Mesenchymal stem cell (in vitro differentiated cells and primary cell): ENCODE measurements at places on chromosomes 3 and 15.

DNA sequence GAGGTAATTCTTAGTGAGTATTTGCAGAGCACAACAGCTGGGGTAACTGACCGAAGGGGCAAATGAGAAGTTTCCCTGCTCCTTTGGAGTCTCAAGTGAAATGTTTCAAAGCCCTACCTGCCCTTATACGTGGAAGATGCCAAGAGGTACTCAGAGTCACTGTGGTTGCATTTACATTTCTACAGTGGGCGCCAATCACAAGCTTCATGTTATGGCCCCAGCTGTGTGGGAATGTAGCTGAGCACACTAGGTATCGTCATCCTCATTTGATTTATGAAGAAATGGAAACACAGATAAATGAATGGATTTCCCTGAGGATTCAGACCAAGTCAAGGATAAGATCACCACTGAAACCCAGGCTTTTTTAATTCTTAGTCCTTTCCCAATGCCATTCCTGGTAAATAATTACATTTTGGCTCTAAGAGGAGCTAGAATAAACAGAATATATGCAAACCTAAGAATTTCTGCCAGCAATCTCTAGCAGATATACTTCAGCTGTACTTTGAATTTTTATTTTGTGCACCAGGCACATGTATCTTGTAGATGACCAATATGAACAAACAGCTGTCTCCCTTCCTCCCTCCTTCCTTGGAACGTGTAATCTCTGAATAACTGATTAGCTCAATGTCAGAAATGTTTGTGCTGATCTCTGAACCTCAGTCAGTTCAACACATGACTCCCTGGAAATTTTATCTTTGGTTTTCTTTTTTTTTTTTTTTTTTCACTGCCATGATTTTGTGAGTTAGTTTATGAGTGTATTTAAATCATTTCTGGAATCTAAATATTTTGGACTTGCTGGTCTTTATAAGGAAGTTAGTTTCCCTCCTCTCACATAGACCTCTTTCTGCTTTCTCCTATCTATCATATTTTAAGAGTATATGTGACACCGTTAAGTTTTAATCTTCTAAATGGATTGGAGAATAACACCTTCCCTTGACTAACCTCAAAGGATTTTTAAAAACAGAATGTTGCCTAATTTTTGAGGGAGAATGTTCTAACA is 69.2 kb downstream of the MAP2K5 start:
- peak; percentile 19 for DNase-seq

DNA sequence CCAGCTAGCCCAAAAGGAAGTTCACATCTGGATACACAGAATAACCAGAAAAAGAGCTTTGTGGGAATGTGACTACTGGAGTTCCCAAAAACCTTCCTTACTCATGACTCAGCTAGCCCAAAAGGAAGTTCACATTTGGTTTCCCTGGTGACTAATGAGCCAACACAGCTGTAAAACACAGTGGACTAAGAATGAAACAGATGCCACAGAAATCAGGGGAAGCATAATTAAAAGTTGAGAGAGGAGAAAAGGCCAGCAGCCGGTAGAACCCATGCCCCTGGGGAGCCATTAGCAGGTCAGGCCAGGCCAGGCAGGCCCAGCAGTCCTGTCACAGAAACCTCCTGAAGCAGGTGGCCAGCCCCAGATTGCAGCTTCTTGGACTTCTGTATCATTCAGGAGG is 130.3 kb downstream of the GHSR start:
- peak; percentile 96 for DNase-seq

- DNase-seq = peak; percentile 33
These were observed 3.9 kb upstream of the DNASE1L3 start for GRCh38 chr3:58214484-58215316.

DNA sequence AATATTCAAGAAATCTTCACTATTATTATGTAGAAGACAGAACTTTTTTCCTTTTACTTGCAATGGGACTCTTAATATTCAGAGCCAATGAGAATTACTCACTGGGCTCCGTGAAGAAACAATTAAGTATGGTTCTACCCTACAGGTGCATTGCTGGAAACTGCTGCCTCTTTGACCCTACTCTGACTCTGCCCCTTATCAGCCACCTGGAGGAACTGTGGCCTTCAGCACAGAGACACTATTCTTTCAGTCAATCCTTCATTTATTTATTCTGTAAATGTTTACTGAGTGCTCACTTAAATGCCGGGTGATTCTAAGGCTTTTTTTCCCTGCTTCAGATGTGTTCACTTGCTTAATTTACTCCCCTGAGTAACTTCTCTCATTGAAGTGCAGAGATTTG is 163.2 kb downstream of the SYNPR start:
- no peak for DNase-seq

DNA sequence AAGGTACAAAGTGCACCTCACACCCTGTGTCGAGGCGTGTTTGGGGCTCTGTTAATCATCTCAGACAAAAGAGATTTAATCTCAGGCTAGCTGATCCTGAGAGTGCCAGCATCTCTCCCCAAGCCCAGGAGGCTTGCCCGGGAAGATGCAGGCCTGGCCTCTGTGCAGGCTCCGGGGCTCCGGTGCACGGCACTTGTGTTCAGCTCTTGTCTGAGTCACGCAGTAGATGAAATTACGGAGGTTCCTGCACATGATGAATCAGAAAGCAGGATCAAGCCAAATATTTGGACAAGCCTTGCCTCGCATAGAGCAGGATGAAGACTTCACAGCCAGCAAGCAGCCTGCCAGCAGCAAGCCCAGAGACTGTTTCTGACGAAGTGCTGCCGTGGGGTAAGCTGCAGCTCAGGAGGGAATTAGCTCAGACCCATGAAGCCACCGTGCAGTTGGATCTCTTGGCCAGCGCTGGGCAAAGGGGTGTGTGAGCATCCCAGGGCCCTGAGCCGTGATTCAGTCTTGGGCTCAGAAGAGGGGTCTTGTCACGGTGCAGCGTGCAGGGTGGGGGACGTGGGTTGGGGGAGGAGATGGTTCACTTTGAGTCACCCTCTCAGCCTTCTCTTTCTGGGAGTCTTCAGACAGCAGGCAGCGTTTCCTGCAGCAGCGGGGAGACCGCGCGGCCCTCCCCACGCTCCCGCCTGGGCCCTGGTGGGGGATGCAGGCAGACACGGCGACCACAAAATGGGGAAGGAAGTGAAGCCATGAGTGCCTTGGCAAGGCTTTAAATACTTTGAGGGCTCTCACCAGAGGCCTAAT is 89.2 kb upstream of the MEF2A start:
- peak; percentile 96 for DNase-seq

DNA sequence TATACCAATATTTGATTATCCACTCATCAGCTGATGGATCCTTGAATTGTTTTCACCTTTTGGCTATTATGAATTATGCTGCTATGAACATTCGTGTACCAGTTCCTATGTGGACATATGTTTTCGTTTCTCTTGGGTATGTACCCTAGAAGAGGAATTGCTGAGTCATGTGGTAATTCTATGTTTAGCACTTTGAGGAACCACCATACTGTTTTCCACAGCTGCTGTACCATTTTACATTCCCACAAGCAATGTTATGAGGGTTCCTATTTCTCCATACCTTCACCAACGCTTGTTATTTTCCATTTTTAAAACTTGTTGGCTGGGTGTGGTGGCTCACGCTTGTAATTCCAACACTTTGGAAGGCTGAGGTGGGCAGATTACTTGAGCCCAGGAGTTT is 62.9 kb downstream of the RPLP1 start:
- DNase-seq = no peak

- DNase-seq = peak; percentile 68
These were observed 24.3 kb downstream of the PDZRN3 start for GRCh38 chr3:73600293-73600938.

GRCh38 chr3:101850246-101851051 is 1.1 kb downstream of the NFKBIZ start:
- DNase-seq = peak; percentile 77
